ENCODE measurements at places on chromosomes 3 and 15.

- no peak for DNase-seq
Measured at GRCh38 chr15:51334011-51334451, 4.4 kb downstream of the CYP19A1 start.

DNA sequence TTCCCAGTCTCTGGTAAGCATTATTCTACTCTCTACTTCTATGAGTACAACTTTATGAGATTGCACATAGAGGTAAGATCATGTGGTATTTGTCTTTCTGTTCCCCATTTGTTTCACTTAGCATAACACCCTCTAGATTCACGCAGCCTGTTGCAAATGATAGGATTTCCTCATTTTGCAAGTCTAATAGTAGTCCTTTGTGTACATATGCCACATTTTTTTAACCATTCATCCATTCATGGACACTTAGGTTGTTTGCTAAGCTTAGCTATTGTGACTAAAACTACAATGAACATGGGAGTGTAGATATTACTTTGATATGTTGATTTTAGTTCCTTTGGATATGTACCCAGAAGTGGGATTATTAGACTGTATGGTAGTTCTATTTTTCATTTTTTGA is 717.9 kb upstream of the ALCAM start:
- no peak for DNase-seq

DNA sequence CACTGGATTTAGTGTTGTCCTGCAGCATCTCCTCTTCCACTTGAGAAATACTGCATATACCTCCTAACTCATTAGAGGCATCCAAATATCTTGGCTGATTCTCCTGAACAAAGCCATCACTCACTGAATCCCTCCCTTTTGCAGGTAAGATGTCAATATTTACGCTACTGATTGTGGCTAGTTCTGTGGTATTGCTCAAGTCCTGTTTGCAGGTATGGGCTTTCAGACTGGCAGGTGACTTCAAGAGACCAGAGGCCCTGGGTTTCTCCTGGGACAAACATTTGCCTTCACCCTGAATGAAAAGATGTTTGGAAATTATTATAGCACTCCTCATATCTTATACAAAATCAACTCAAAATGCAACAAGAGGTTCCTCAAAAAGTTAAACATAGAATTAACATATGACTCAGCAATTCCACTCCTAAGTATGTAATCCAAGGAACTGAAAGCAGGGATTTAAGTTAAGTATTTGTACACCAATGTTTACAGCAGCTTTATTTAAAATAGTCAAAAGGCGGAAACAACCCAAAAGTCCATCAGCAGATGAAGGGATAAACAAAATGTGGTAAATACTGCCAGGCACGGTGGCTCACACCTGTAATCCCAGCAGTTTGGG is 18.6 kb downstream of the NEK4 start:
- DNase-seq, result no peak

DNA sequence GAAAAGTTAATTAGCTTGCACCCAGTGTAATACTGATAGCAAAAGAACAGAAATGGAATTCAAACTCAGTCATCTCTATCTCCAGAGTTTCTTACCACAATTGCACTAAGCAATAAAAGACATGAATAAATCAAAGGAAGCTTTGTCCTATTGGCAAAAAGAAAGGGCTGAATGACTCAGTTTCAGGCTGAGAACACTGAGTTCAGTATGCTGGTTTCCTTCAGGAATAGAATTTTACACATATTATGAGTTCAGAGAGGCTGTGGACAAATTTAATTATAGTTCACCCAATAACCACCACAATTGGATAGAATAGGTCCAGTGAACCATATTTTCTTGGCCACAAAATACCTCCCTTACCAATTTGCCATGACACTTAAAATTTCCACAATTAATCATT is 249.7 kb downstream of the KCNMB2 start:
- DNase-seq, result peak; percentile 6

DNA sequence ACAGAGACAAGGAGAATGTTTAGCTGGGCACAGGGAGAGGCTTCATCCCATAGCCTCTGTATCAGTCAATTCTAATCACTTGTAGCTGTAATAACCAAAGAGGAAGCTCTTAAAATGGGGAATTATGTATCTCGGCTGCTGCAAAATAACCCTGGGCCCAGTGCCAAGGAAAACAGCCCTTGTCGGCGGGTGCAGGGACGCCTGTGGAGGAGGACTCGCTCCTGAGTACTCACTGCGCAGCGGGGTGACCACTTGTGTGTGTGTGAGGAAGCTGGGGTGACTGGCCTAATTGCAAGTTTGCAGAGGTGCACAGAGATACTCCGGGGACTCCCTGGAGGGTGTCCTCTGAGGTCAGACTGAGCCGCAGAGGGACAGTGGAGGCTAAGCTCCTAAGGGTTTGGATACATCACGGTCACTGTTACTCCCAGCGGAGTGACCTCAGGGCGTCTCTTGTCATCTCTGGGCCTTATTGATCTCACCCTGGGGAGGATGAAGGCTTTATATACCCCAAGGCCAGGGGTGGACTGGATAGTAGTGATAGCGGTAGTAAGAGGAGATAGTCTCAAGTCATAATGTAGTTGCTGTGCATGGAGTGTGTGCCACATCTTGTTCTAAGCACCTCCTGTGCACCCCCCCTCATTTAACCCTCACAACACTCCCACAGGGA is 37.2 kb downstream of the SLC6A6 start:
- peak; percentile 28 for DNase-seq
